ENCODE measurements at places on chromosomes 1 and 21.

- no peak for DNase-seq
Observed at GRCh38 chr21:34018185-34018584, 55.2 kb upstream of the MRPS6 start.

- no peak for DNase-seq
Observed at GRCh38 chr1:15953294-15953771, 22.6 kb downstream of the ZBTB17 start.

DNA sequence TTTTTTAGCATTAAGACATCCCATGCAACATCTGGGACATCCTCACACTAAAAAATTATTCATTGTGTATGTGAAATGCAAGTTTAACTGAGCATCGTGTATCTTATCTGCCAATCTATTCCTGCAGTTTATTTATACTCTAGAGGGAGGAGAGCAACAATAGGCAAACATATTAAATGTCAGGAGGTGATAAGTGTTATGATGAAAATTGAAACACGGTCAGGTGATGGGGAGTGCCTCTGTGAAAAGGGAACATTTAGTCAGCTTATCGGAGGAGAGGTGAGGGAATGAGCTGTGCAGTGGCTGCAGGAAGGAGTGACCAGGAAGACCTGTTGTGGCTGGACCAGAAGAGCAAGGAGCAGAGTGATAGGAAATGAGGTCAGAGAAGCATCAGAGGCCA is 775 bp upstream of the EFCAB14 start:
- DNase-seq = no peak

- no peak for DNase-seq
Observed at GRCh38 chr21:44650973-44651675, 3.3 kb downstream of the KRTAP12-4 start.

DNA sequence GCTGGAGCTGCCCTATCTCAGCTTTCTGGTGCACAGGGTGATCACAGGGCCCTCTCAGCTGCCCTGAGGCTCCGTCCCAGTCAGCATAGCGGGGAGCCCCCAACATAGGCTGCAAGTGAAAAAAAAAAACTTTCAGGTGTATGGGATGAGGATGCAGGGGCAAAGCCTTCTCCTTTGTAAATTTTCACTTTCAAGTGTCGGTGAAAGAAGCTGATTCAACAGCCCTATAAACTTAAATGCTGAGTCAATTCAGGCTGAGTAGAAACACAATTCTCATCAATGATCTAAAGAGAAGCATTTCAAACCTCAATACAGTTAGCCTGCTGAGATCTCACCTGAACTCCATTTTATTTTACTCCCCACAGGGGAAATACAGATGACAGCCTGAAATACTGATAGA is 171.2 kb downstream of the SEC16B start:
- no peak for DNase-seq

GRCh38 chr21:24171736-24172135 is 1435.5 kb downstream of the MRPL39 start:
- no peak for DNase-seq

DNA sequence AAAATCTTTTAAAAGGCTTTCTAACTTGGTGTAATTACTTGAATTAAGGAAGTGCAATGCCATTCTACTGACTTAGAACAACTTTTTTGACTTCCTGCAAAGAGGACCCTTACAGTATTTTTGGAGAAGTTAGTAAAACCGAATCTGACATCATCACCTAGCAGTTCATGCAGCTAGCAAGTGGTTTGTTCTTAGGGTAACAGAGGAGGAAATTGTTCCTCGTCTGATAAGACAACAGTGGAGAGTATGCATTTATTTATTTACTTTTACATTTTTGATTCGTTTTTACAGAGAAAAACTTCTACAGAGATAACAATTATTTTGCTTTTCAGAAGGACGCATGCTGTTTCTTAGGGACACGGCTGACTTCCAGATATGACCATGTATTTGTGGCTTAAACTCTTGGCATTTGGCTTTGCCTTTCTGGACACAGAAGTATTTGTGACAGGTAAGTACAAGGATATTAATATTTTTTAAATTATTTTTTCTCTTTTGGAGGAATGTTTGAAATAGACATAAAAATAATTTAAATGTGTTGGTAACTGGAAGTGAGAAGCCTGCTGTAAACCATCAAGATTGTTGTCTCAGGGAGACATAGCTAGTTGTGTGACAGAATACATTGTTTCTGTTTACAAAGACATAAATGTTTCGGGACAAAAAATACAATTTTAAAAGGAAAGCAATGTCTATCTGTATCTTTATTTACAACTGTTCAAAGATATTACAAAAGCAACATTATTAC is at the start of gene PTPRC:
Gene PTPRC (plus strand): TSS at position 147 of the 742 bp plus-strand sequence. CDS start 229 bp downstream, at position 376.
- no peak for DNase-seq

DNA sequence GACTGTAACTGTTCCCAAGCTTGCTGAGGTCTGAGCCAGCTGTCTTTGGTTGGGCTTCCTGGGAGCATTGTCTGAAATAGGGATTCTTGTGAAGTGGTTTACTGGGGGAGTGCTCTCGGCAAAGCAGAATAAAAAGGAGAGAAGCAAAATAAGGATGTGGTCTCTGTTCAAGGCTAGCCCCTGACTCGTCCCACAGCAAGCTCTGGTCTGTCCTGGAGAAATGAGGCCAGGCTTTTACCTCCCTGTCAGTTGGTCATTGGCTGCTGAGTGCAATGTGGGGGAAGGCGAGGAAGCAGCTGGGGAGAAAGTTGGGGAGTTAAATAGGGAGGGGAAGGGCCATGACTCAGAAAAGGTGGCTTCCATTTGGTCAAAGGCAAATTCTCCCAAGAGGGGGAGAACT is 303.9 kb upstream of the DUSP10 start:
- DNase-seq = no peak

DNA sequence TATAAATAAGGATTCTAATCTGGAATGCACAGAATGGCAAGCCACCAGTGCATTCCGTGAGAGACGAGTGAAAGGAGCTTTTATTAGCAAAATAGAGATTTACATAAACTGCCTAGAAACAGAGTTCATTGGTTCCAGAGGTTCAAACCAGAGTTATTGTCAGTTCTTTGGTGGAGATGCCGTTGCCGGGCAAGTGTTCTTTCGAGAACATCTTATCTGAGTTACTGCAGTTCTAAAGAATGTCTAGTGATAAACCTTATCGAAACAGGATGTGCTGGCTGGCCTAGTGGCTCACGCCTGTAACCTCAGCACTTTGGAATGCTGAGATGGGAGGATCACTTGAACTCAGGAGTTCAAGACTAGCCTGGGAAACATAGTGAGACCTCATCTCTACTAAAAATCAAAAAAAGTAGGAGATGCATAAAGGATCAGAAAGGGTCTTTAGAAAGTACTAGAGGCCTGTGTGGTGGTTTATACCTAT is 19.9 kb upstream of the EVI5 start:
- DNase-seq = no peak

DNA sequence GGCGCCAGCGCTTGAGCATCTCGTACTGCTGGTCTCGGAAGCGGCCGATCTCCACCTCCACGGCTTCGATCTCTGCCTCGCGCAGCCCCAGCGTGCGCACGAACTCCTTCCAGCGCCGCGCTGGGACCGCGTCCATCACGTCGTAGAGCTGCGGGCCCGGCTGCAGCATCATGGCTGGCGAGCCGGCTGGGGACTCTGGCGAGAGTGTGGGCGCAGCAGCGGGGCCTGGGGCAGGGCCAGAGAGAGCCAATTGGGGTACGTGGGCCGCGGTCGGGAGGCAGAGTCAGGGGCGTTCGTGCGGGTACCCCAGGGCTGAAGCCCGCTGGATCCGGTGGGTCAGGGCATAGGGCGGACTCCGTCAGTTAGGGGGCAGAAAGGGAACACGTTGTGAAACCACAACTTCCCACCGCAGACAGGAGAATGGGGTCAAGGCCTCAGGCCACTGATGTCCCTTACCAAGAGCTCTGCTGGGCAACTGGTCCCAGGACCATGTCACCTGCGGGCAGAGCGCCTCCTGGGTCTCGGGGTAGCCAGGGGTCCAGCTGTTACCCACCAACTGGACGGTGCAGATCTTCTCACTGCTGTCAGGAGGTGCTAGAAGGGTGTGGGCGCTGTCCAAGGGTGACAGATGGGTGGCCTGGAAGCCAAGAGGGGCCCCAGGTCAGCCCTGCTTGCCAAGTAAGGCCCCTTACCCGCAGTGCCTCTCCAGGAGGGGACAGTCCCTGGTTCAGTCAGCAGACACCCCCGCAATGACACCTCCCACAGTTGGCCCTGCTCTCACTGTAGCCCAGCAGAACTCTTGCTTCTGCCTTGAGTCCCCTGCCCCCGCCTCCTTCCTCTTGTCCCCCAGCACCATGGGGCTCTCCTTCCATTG is 4.2 kb downstream of the TNFRSF25 start:
- DNase-seq = no peak

DNA sequence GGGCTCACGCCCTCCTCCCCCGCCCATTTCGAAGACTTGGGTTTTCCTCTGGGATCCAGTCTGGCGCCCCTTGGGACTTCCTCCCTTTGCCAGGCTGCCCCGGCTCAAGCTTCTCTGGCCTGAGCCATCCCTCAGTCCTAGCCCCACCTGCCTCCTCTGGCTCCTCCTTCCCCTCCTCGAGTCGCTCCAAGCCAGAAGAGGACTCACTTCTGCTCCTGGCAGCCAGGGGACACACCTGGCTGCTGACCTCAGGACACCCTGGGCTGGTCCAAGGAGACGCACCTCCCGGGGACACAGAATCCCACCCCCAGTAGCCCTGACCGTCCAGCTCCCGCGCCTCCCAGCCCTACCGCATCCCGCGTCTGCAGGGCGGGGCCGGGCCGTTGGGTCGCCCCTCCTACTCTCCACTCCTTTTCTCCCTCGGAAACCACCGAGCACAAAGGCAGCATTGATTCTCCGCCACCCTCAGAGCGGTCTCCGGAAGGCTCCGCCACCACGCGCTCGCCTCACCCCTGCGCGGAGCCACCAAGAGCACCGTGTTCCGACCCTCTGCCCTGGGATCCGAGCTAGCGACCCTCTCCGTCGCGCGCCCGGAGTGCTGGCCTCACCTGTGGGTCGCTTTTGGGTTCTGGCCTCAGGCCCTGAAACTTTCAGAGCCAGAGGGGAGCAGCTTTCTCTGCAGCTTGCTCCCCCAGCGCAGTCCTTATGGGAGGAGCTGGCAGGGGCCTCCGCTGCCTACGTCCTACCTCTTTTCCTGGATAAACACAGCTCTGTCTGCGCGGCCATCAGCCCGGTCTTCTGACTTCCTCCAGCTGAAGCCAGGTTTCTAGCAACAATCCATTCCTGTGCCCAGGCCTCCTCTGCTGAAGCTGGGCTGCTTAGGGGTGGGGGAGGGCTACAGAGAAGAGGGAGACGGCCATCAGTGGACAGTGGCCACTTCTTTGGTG is at the start of gene C2CD4D:
Gene C2CD4D (minus strand): TSS at position 364 of the 947 bp plus-strand sequence. CDS start 831 bp downstream, outside the sequence.
- no peak for DNase-seq

- DNase-seq = no peak
Observed at GRCh38 chr1:216111842-216112241, 311.4 kb downstream of the USH2A start.

DNA sequence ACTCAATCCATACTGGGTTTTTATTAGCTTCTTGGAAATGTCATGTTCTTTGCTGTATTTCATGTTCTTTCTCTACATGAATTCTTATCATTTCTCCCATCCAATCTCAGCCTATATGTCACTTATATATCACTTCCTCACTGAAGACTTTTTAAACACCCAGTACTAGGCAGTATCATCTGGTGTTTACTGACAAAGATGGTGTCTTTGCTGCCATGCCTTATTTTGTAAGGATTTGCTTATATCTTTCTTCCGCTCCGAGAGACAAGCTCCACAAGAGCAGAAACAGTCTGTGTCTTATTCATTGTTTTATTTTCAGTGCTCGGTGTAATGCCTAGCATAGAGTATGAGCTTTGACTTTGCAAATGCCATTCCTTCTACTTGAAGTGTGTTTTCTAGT is 30.2 kb downstream of the F13B start:
- no peak for DNase-seq

DNA sequence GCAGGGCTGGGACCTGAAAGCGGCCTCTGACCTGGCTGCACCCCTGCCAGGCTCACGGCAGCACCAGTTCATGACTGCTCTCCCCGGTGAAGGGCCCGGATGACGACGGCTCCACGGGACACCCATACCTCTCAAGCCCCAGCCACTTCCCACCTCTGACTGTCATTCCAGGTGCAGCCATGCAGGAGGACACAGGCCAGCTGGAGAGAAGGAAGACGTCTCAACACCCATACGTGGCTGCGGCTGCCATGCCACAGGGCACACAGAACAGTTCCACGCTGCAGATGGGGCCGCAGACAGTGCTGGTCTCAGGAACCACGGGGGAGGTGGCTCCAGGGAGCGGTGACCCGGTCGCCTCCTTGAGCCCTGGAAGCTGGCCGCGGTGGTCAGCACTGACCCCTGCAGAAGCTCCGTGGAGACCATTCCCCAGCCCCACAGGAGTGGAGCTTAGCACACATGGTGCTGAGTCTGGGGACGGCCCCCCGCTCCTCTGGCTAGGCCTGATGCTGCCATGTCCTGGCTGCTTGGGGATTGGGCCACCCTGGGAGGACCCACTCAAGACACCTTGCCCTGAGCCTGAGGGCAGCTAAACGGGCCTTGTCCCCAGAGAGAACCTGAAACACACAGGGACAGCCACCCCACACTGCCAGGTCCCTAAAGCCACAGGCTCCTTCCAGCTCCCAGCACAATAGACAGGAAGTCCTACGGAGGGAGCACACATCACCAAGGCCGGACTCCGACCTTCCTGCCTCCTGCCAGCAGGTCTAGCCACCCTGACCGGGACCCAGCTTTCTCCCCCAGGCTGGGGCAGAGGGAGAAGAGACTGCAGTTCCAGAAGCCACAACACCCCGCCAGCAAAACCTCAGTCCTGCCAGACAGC is 8.6 kb downstream of the WNT9A start:
- DNase-seq = no peak

DNA sequence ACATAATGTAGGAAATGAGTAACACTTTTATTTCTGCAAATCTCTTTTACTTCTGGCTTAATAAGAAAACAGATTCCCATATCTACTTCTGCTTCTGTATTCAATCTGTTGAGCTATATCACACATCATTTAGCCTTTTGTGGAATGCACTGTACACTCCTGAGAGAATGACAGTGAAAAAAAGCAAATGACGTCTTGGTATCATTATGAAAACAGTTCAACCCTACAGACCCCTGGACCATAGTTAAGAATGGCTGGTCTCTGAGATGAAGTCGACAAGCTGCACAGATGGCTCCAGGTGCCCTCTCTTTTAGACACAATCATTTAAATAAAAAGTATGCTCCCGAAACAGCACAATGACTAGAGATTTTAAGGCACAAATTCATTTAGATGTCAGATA is 247.0 kb downstream of the RERE start:
- no peak for DNase-seq

- no peak for DNase-seq
Observed at GRCh38 chr1:229035748-229036082, 235.2 kb upstream of the RAB4A start.

- no peak for DNase-seq
Observed at GRCh38 chr1:96313216-96313615, 408.4 kb upstream of the PTBP2 start.

DNA sequence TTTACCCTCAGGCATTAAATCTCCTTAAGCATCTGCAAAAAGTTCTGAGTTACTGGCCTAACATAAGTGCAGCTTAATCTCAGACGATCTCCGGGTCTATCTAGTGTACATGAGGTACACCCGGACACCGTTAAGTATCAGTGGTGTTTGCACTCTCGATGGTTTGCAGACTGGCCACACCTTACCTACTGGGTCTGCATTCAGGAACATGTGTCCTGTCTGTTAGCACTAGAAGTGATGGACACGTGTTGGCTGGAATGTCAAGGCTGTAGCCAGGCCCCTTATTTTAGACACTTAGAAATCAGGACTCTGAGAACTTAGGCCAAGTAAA is 783 bp upstream of the AGL start:
- no peak for DNase-seq
